ENCODE measurements at places on chromosomes 4 and X.
A peak's percentile ranks its signal among the peaks of the same experiment; 100 is the strongest.

- no peak for DNase-seq
These were observed 69.4 kb upstream of the AFAP1 start for GRCh38 chr4:8009097-8009496.

GRCh38 chrX:103536071-103536470, 16.8 kb upstream of the RAB40A start:
- no peak for DNase-seq

- DNase-seq, result no peak
These were observed 39.4 kb downstream of the DCLK2 start for GRCh38 chr4:150117629-150118028.

DNA sequence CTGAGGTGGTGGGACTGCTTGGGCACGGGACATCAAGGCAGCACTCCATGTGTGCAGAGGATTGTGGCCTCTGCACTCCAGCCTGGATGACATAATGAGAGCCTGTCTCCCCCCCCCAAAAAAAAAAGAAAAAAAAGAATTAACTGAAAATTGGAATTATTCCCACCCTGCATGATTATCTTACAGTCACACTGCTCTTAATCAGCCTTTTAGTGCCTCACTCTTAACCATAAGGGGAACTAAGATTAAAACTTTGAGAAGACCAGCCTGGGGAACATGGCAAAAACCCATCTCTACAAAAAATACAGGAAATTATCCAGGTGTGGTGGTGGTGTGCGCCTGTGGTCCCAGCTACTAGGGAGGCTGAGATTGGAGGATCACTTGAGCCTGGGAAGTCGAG, 94.6 kb downstream of the UBE2K start:
- no peak for DNase-seq

GRCh38 chr4:5916229-5916628, 23.3 kb upstream of the CRMP1 start:
- DNase-seq, result no peak

DNA sequence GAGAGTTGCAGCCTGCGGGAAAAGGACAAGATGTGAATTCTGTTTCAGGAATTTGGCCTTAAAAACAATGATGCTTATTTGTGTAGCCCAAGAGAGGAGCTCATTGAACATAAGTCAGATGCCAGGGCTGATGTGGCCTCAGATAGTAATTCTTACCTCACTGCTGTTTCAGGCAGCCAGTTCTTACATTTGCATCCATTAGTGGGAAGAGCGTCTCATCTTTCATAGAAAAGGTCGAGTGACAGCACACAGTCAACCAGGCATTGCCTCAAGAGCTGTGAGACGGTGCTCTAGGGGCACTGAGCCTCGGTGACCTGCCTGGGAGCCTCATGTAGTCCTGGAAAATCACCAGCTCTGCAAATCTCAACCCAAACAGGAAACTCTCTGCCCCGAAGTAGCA, 174.9 kb upstream of the FRG1 start:
- no peak for DNase-seq

GRCh38 chrX:37684973-37685372, 618 bp upstream of the XK start:
- no peak for DNase-seq

- no peak for DNase-seq
These were observed 122.4 kb downstream of the LARP7 start for GRCh38 chr4:112759313-112759712.

GRCh38 chr4:104022831-104023230, 303.0 kb upstream of the TACR3 start:
- no peak for DNase-seq

DNA sequence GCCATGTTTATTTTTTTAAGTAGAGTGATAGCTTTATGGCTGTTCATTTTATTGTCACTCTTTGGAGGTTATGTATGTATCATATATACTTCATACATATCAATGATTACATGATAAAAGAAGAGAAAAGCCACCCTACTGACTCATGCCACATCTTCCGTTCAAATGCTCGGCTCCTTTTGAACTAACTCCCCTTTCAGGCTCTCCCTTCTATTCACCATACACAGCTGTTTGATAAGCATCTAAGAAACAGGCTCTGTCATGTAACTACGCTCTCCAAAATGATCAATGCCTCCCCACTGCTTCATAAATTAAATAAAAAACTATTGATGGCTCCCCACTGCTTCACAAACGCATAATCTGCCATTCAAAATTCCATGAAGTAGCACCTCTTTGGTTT, 89.4 kb downstream of the SEL1L3 start:
- no peak for DNase-seq

GRCh38 chr4:89878611-89879010, 16.0 kb upstream of the MMRN1 start:
- DNase-seq, result no peak

DNA sequence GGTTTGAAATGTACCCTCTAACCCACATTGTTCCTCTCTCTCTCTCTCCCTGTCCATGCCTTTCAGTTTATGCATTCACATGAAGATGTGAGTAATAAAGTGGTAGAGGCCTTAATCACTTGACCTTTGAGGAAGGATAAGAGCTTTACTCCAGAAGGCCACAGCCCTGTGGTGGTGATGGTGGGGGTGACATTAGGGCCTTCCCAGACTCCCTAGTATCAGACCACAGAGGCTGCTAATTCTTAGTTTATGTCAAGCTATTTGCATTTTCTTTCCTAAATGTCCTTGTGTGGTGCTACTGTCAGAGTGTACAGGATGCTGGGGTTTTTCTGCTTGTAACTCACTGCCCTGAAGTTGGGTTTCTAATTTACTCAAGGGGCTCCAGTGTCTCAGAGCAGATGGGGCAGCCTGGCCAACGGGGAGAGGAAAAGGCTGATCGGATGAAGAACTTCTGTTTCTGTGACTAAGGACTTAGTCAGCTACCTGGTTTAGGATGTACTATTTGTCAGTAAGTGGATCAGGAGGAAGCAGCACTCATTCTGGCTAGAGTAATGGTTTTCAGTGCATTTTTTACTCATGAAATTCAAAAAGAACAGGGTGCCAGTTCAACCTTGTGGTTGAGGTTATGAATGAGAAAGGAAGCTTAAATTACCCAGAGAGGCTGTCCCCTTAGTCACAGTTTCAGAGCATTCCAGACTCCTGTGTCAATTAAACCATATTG, 509.6 kb upstream of the DIPK2B start:
- peak; percentile 18 for DNase-seq

DNA sequence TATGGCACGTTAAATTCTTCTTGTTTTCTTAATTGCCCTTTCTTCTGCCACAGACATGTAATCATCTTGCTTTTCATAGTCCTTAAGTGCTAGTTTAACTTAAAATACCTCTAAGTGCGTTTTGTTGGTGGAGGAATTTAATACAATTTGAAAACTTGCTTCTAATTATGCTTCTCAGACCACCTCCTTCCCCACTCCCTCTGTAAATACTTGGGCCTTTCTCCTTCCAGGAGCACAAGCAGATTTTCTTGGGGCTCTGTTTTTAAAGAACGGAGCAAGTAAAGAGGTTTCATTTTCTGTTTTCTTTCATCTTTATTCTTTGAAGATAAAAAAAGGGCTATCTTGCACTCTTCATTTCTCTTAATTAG, 559 bp upstream of the PCDH18 start:
- DNase-seq, result no peak

- no peak for DNase-seq
These were observed 64.9 kb downstream of the HMGB2 start for GRCh38 chr4:173269280-173269679.

GRCh38 chr4:83125738-83126141, 11.2 kb upstream of the PLAC8 start:
- no peak for DNase-seq

DNA sequence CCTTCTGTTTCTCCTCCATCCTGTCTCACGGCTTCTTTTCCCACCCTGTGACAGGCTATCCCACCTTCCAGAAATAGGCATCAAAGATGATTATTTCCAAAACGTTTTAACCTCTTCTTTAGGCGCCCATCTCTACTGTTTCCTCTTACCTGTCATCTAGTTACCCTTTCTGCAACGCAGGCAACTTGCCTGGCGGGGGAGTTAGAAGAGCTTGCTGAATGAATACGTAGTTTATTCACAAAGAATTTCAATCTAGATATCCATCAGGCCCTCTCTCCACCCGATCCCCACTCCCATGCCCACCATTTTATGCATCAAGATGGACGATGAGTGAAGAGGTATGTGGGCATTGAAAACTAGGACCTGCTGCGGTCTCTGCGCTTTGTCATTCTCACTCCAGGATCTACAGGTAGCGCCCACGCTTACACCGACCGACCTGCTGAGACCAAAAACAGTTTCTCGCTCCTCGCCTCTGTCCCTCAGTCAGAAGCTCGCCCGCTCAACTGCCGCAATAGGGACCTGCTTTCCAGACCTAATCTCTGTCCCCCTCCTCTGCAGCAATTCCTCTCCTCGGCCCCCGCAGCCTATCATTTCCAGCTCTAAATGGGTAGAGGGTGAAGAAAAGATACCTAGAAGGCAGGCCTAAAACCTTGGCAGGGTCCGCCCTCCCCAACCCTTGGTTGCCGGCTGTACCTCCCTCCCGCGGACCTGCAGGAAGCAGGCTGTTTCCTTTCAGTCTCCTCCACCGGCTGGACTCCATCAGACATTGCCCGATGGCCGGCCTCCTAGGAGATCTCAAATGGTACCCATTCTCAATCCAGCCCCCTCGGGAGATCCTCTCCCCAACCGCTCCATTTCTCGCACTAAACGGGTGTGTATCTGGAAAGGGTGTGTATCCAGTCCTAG, 624 bp downstream of the BEX5 start:
- DNase-seq, result no peak

DNA sequence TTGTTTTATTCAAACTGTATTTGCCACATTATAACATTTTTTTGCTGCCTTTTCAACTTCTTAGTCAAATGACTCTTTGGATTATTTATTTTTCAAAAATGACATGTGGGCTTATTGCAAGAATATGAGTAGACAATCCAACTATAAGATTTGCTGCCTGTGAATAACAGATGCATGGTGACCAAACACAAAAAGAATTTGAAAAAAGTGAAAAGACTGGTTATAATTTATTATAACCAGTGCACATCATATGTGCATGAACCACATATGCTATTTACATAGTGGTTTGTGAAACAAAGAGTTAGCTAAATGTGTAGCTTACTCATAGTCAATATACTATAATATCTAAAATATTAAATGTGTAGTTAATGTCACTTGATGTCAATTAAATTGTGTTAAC, 2086.8 kb downstream of the ARAP2 start:
- no peak for DNase-seq

- no peak for DNase-seq
These were observed 55.3 kb upstream of the RAPGEF2 start for GRCh38 chr4:159047478-159048165.

DNA sequence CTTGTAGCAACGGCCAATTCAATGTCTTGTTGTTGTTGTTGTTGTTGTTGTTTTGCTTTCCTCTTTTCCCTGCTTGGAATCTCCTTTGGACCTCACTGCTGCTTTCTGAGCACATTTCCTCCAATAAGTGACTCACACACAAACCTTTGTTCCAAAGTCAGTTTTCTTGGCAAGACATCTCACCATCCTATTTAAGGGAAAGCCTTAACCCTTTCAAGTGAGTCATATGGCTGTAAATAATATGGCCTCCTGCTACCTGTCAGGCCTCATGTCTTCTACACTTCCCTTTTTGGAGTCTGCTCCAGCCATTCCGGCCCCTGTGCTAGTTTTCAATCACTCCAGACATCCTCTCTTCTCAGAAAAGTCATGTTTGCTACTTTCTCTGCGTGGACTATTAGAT, 79.5 kb upstream of the MAGEB10 start:
- DNase-seq, result no peak

GRCh38 chrX:136866337-136867095, 14.0 kb downstream of the RBMX start:
- no peak for DNase-seq

DNA sequence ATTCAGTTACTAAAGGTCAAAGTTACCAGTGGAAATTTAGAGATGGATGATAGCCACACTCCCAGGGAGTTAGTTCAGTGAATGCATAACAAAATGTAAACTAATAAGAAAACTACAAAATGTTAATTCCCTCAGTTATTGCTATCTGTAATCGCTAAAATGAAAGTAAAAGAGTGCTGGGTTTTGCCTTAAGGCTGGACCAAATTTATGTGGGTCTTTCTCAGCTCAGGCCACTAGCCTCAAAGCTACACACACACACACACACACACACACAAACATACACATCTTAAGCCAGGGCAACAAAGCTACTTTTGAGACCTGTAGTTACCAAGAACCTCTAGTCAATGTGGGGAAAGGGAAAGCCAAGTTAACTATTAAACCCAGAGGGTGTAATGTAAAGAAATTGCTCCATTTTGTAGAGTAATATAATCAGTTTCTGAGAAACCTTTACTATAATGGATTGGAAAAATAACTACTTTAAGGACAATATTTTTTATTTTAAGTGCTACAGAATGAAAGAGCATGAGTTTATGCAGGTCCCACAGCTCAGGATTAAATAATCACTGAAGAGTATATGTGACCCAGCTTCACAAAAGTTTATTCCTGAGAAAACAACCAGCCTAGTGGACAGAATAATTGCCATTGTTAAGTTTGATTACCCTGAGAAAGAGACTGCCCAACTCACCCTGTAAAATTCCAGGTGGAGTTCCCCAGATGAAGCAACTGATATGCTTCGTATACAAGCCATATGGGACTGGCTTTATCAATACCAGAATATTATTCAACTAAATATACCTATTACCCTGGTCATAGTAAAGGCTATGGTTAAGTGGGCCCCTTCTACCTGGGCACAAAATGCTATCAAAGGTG, 8.9 kb upstream of the UGT2A3 start:
- DNase-seq, result no peak

DNA sequence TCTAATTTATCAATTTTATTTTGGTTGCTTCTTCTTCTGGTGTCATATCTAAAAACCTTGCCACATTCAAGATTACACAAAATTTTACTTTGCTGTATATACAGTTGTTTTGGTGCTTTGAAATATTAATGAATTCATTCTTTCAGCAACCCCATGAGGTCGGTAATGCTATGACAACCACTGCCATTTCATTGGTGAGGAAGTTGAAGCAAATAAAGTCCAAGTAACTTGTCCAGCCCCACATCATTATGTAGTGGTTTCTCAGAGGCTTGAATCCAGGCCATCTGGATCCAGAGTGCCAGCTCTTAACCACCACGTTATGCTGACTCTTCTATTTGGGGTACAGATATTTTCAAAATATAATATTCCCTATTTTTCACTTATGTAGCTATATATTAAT, 42.2 kb downstream of the UGT2A3 start:
- no peak for DNase-seq

GRCh38 chrX:148043271-148043855, 62.2 kb downstream of the FMR1NB start:
- DNase-seq, result no peak

- DNase-seq, result no peak
These were observed 1331.1 kb downstream of the ADGRL3 start for GRCh38 chr4:62531264-62531663.

All from stimulated activated CD4-positive, alpha-beta T cell treated with anti-CD3 and anti-CD28 coated beads, TNF-alpha, amount 100 ng/mL, for 1 hour (primary cell).